Left cardiac atrium (tissue), 4 donors: ENCODE measurements at places on chromosomes 7 and 10. TPM values are rescaled to one million over a fixed set of nuclear protein-coding genes. Genes with fewer than 3 reads are reported as not detected.

ETV1 gene
- 57.9 TPM for total RNA-seq

RHOBTB1 gene
- 14.1 TPM for total RNA-seq

AUTS2 gene
- 15.2 TPM for total RNA-seq

CALHM1 gene
- total RNA-seq: not detected

SUN3 gene
- total RNA-seq: not detected

TMEM184A gene
- total RNA-seq: 0.31 TPM

FBXW4 gene
- 92.0 TPM for total RNA-seq

UPK3BL2 gene
- 2.9 TPM for total RNA-seq

STX1A gene
- 2.0 TPM for total RNA-seq

UBE2H gene
- 77.8 TPM for total RNA-seq

GNGT1 gene
- not detected for total RNA-seq

KEL gene
- total RNA-seq: 0.15 TPM

ADAP1 gene
- total RNA-seq: 6.9 TPM

ATOH7 gene
- not detected for total RNA-seq

SLC26A3 gene
- total RNA-seq: not detected

ZNF248 gene
- total RNA-seq: 12.9 TPM

MMP21 gene
- total RNA-seq: 0.38 TPM

ADRB1 gene
- total RNA-seq: 60.9 TPM

GDF10 gene
- total RNA-seq: 0.89 TPM

CADPS2 gene
- 14.4 TPM for total RNA-seq

PLXNA4 gene
- 30.1 TPM for total RNA-seq

ITPRID1 gene
- total RNA-seq: not detected

TMEM176A gene
- total RNA-seq: 92.1 TPM

ACBD7 gene
- total RNA-seq: 0.21 TPM

CREB5 gene
- total RNA-seq: 11.6 TPM

EBLN1 gene
- not detected for total RNA-seq

CNPY1 gene
- total RNA-seq: not detected

SLC39A12 gene
- not detected for total RNA-seq

SAP25 gene
- 0.58 TPM for total RNA-seq

TUBB8 gene
- total RNA-seq: not detected

AMPH gene
- 7.5 TPM for total RNA-seq

LBX1 gene
- total RNA-seq: not detected

GLI3 gene
- total RNA-seq: 6.0 TPM

BBS9 gene
- total RNA-seq: 14.1 TPM

CLCN1 gene
- not detected for total RNA-seq

PARD3 gene
- 23.1 TPM for total RNA-seq

MRC1 gene
- total RNA-seq: 52.1 TPM

GDF2 gene
- not detected for total RNA-seq
